ENCODE measurements at places on chromosomes 4 and X. TPM values are rescaled to one million over a fixed set of nuclear protein-coding genes. Genes with fewer than 3 reads are reported as not detected.

DNA sequence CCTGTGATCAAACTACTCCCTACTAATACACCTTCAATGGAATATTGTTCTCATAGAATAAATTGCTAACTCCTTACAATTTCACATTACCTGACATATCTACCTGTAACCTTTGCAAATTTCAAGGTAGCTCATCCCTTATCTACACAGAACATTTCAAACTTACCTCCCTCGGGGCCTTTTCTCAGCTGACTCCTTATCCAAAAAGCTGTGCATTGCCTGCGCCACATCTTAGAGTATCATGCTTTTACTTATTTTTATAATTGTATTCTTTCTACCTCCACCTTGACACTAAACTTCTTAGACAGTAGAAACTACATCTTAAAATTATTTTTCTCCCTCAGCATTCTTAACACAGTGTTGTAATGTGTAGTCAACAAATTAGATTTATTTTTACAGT lies 198.5 kb downstream of the FBXO8 start:
- H3K27me3 ChIP-seq = no peaks in the 10 kb centered on the region
- DNase-seq = no peak
- H3K4me3 ChIP-seq = no peak overlapping the region
- no peak overlapping the region for H3K27ac ChIP-seq
- H3K36me3 ChIP-seq = no peaks in the 10 kb centered on the region
- no peaks in the 10 kb centered on the region for H3K4me1 ChIP-seq

GRCh38 chrX:46733226-46733625 lies 25.7 kb downstream of the SLC9A7 start:
- H3K4me3 ChIP-seq = no peak overlapping the region
- no peaks in the 10 kb centered on the region for H3K27me3 ChIP-seq
- H3K36me3 ChIP-seq = no peaks in the 10 kb centered on the region
- H3K4me1 ChIP-seq = no peaks in the 10 kb centered on the region
- no peak overlapping the region for H3K27ac ChIP-seq
- no peak for DNase-seq

VCX3A gene
- not detected for total RNA-seq

DNA sequence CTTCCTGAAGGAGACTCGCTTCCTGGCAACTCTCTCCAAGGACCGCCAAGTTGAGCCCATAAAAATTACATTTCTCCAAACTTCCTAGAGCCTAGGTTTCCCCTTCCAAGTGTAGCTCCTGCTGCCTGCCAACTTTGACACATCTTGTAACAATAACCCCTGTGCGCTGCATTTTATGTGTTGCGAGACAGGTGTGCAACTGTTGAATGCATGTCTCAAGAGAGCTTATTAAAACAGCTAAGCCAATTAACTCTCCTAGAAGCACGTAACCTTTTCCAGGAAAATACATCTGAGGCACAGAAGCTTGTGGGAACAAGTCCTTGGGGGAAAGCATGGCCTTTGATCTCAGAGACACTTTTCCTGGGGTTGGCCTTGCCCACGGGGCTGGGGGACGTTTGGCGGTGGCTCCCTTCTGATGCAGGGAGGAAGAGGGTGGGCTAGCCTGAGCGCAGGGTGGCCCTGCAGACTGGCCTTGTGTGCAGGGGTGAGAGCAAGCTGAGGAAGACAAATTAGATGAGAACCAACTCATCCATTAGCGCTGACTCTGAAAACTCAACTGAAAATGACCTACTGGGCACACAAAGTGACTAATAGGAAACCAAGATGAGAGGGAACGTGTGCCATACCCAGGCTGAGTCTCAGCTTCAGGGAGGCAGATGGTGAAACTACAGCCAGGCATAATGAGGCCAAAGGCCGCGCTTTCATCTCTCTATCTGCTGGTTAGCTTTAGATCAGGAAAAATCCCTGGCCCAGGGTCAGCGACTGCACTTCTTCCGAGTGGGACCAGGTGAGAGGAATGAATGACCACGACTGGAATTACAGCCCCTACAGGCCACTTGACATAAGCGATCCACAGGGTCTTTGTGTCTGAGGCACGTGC lies 75.3 kb downstream of the ENPP6 start:
- DNase-seq = no peak
- H3K27ac ChIP-seq = no peak overlapping the region

GPAT3 gene
- 5.4 TPM for total RNA-seq
